ENCODE measurements at places on chromosomes 5 and 9.
A peak's percentile ranks its signal among the peaks of the same experiment; 100 is the strongest.

- no peak for DNase-seq
Measured at GRCh38 chr9:120416781-120417427, 163.1 kb downstream of the CDK5RAP2 start.

GRCh38 chr5:141762790-141763368 lies 80.8 kb upstream of the ARAP3 start:
- DNase-seq = no peak

DNA sequence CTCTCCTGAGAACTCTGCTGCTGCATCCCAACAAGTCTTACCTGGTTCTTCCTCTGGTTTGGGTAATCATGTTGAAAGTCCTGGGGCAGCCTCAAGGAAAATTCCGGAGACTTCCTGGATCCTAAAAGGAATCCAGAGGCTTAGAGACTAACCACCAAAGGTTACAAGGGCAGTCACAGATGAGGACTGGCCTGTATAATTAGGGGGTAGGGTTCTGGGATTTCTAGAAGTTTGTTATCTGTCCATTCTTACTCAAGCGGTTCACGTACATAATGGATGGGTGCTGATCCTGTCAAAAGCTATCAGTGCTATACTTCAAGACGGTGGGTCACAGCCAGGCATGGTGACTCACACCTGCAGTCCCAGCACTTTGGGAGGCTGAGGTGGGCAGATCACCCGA lies 51.4 kb upstream of the EPB41L4B start:
- DNase-seq = no peak

GRCh38 chr5:146883511-146883910 lies 5.0 kb upstream of the PPP2R2B start:
- DNase-seq = no peak

DNA sequence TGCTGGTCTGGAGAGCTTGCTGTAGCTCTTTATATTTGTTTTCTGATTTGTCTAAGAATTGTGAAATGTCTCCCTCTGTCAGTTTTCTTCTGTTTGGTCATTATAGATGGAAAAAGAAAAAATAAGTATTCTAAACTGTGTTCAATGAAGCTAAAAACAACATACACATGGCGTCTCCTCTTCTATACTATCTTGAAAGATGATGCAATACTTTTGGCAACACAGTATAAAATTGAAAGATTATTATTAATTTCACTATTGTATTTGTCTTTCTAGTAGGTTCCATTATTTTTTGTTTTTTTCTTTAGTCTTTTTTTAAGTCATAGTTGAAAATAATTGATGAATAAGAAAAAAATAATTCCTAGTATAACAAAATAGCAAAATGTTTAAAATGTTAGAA lies 22.5 kb downstream of the CCDC192 start:
- no peak for DNase-seq

GRCh38 chr9:28883234-28883633 lies 1310.0 kb upstream of the C9orf72 start:
- no peak for DNase-seq

GRCh38 chr5:151374539-151374938 lies 27.2 kb upstream of the SLC36A2 start:
- no peak for DNase-seq

DNA sequence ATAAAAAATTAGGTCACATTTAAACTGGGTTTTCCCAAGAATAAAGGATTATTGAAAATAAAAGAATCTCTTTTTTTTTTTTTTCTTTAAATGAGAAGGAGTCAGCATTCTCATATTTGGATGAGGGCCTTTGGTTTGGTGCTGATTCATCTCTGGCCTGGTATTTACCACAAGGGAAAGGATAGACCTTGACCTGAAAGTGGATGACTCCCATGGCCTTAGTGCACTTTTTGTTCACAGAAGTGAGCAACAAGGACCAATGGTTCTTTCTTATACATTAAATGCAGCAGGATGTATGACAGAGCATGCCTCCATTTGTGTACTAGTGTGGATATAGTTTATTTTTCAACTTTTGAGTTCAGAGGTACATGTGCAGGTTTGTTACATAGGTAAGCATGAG lies 6.9 kb downstream of the YTHDC2 start:
- DNase-seq = no peak

- DNase-seq = no peak
Measured at GRCh38 chr9:110104261-110104809, 103.6 kb downstream of the C9orf152 start.

DNA sequence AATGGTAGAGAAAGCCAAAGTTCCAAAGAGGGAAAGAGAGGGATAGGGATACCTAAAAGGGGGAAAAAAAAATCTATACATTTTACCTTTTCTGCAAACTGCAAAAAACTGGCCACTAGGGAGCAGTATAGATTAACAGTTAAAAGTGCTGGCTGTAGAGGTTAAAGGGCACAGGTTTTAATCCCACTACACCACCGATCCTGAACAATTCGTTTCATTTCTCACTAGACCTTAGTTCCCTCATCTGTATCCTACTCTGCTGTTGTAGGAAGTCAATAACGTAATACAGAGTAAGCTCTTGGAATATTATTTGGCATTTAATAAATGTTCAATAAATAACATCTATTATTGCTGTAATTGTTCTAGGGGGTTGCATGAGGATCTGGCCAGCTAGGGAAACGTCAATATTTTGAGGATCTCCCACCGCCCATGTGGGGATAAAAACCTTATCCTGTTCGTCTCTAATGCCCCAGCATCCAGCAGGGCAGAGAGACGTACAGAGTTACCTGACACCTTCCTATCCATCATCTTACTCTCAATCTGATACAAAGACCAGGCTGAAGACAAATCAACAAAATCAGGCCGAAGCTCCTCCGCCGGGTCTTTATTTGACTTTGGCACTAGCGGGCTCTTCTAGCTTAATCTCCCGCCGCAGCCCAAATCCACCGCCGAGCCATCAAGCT lies 757 bp downstream of the CDC26 start:
- no peak for DNase-seq

DNA sequence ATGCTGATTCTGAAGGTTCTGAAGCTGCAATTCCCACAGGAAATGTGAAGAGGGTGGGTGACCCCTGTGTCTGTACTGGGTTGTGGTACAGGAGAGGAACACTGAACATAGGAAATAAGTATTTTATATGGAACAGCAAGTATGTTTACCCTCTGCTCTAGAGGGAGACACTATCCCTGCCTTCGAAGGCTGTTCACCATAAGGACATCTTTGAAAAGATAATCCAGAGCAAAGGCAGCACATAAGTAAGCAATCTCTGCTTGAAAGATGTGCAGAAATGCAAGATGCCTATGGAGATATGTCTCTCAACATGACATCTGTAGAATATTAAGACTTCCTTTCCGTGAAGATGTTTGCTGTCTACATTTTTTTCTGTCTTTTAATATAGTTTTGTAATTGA lies 184.4 kb upstream of the EFNA5 start:
- no peak for DNase-seq

DNA sequence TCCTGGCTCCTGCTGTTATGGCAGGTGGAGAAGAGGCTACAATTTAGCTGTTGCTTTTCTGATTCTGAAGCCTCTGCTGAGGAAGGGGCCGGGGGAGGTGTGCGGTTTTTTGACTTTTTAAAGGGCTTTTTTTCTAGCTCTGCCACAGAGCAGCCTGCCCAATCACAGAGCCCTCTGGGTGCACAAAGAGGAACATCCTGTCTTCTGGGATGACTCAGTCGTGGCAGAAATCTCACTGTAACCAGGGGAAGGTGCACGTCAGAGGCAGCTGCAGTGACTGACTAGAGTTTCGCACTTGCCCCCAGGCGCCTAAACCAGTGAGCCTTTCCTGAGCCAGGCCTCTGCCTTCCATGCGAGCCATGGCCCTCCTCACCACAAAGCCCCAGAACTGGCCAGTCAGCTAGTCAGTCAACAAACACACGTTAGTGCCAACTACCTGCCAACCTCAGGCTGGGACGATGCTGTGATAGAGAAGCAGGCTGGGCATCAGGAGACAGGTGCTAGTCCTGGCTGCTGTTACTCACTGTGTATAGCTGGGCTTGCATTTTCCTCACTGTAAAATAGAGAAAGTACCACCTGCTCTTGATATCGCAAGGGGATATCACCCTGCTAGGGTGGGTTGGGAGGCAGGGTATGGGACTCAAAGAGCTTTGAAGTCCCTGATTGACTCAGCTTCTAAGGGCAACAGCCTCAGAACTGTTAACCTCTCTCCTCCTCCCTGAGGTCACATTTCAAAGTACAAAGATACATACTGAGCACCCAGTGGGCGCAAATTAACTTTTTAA lies 2.2 kb downstream of the AKNA start:
- DNase-seq = peak; percentile 70

- peak; percentile 85 for DNase-seq
Measured at GRCh38 chr9:107749787-107750444, 260.3 kb upstream of the KLF4 start.

- peak; percentile 55 for DNase-seq
Measured at GRCh38 chr5:172887692-172888091, 53.6 kb downstream of the ERGIC1 start.

GRCh38 chr5:80885396-80886000 lies 74.7 kb upstream of the RASGRF2 start:
- DNase-seq = no peak

DNA sequence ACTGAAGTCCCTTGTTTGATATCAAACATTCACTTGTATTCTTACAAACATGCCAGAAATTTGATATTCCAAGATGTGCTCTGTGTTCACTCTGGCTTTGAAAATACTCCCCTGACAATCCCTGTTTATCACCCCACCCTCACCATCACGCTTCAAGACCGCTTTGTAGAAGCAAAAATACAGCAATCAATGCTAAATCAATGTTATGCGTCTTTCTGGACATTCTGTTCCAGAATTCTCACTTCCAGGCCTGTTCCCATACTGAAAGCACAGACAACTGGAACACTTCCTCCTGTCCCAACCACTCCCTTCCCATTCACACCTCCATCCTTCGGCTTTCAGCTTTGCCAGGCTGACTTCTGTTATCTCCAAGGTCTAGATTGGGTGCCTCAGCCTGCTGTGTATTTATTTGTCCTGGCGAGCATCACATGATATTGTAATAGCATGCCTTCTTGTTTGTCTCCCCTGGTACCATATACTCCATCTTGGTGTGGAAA lies 72.8 kb downstream of the SNCAIP start:
- DNase-seq = no peak

GRCh38 chr5:87340716-87341115 lies 72.0 kb downstream of the CCNH start:
- DNase-seq = no peak

GRCh38 chr9:127051881-127052595 lies 70.4 kb downstream of the ANGPTL2 start:
- DNase-seq = no peak

- no peak for DNase-seq
Measured at GRCh38 chr9:21102305-21102704, 24.6 kb upstream of the IFNB1 start.

GRCh38 chr9:21906881-21907280 lies 87.3 kb downstream of the CDKN2A start:
- DNase-seq = peak; percentile 42

DNA sequence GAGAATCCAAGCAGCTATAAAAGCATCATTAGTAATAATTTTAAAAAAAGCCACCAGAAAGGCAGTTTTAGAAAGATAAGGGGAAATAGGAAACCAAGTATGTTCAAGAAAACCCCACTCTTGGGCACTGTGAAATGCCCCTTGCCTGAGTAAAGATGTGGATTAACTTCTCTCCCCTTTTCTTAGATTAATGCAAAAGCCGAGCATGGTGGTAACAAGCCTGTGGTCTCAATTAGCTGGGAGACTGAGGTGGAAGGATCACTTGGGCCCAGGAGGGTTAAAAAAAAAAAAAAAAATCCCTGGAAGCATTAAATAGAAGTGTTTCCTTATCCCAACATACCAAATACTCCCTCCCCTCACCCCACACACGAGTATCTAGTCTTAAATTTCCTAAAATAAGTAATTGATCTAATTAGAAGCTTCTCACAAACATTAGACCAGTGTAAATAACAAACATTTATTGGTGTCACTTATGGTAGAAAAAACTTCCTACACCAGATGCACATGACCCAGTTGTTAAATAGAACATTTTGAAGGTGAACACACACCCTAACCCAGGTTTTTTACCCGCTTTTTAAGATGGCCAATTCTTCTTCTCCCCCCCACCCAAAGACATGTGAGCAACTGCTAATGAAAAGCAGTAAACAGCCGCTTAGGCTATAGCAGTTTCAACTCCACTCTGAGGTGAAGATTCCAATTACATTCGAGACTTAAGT lies 5.2 kb downstream of the HSPA5 start:
- no peak for DNase-seq

- DNase-seq = no peak
Measured at GRCh38 chr5:181054871-181055459, 14.9 kb downstream of the BTNL9 start.

GRCh38 chr9:116055536-116055935 lies 98.1 kb upstream of the PAPPA start:
- DNase-seq = no peak

GRCh38 chr9:126337729-126338372 lies 11.2 kb downstream of the MVB12B start:
- no peak for DNase-seq

- DNase-seq = no peak
Measured at GRCh38 chr9:21281275-21281674, 23.8 kb downstream of the IFNA5 start.

- DNase-seq = no peak
Measured at GRCh38 chr9:69542058-69542457, 130.1 kb downstream of the APBA1 start.

DNA sequence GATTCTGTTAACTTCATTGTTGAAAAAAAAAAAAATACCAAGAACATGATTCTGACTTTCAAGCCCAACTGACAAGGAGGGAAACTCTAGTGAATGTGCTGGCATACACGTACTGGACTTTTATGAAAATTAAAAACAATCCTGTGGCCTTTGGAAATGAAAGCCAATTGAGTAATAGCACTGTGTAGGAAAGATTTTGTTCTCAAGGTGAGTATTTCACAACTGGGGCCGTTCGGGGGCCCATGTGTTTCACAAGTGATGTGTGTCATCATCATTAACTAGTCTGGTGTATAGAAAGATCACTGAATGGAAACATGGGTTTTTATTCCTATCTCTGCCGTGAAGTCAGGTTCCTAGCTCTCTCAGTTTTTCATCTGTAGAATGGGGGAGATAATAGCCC lies 605.0 kb upstream of the CLINT1 start:
- DNase-seq = no peak

DNA sequence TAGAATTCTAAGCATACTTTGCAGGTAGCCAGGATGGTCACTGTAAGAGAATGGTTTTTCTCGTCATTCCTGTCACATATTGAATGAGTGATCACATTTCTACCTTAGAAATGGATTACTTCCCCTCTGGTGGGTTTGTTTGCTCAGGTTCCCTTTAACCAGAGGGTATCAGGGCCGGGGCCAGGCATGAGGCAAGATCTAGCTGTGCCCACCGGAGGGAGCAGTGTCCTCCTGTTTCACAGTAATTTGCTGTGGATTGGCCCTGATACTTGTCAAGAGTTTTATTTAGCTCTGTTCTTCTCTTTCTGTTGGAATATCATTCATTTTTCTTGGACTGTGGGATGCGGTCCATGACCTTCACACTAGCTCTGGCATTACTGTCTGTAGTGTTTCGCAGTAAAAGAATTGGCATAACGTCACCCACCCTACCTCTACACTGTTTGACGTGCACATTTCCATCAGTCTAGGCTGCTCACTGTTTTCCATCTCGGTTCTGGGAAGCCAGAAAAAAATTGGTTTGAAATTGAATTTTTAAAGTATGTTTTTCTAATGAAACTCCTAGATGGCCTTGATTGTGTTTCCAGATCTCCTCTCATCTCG lies 42.4 kb upstream of the ZBED3 start:
- no peak for DNase-seq

GRCh38 chr9:83508067-83508466 lies 30.1 kb downstream of the FRMD3 start:
- no peak for DNase-seq

- no peak for DNase-seq
Measured at GRCh38 chr9:20848490-20848889, 164.4 kb downstream of the FOCAD start.

GRCh38 chr5:117942861-117943519 lies 1045.4 kb downstream of the DTWD2 start:
- DNase-seq = no peak
